ENCODE measurements at places on chromosomes 3 and 15.

- DNase-seq: no peak
Observed at GRCh38 chr3:77134769-77135168, 94.9 kb downstream of the ROBO2 start.

- no peak for DNase-seq
Observed at GRCh38 chr15:80709542-80709941, 14.4 kb downstream of the ABHD17C start.

DNA sequence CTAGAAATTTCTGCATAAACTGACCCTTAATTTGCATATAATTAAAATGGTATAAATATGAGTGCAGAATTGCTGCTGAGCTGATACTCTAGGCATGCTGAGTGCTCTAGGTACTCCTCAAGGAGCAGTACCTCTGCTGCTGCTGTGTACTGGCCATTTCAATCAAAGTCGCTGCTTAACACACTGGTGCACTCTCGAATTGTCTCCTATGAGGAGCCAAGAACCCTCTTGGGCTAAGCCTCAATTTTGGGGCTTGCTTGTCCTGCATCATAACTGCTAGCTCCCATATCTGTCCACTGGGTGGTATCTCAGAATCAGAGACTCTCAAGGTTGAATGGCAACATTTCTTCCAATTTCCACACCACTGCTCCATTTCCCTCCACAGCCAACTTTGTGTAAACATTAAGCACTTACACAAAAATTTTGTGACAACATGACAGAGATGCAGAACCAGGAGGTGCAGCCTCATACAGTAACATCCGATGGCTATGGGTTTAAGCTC, 82.5 kb downstream of the XXYLT1 start:
- DNase-seq: no peak

GRCh38 chr3:158668506-158668905, 3.9 kb downstream of the LXN start:
- DNase-seq: no peak

GRCh38 chr15:90994059-90994416, 297 bp downstream of the PRC1 start:
- DNase-seq: no peak

DNA sequence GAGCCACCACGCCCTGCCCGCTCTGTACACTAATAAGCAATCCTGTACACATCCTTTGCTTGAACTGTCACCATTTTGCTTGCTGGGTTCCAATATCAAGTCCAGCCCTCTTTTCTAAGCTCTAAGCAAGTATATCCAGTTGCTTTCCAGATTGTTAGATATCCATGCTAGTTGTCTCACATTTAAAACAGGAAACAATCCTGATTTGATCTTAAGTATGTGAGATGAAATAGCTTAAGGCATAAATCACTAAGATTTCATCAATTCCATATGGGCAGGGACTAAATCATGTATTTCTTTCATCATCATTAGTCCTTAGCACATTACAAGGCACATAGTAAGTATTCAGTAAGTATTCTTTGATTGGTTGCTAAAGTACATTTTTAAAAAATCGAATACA, 16.2 kb downstream of the ATP11B start:
- DNase-seq: no peak

- DNase-seq: no peak
Observed at GRCh38 chr3:45689787-45690145, 570 bp downstream of the SACM1L start.

DNA sequence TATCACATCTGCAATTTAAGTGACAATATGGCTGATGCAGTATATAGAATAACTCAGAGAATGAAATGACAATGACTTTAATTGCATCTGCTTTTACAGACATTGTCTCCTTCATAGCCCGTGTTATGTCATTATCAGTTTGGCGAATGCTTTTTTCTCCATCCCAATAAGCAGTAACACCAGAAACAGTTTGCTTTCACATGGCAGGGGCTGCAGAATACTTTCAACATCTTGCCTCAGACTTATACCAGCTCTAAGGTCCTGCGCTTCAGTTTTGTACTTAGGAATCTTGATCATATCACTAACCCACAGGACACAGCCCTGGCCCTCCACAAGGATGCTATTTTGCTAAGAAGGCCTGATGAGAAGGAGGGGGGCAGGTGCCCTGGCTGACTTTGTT, 49.9 kb upstream of the SPESP1 start:
- no peak for DNase-seq
